ENCODE measurements at places on chromosomes 7 and 10. TPM values are rescaled to one million over a fixed set of nuclear protein-coding genes. Genes with fewer than 3 reads are reported as not detected.

Gene KLF14
- not detected for total RNA-seq

- peaks cover 11% of the 10 kb centered on the region for H3K27me3 ChIP-seq
- no peak for DNase-seq
- no peaks in the 10 kb centered on the region for H3K4me1 ChIP-seq
- H3K4me3 ChIP-seq = no peak overlapping the region
Measured at GRCh38 chr10:11097686-11098085, 80.0 kb downstream of the CELF2 start.

- H3K36me3 ChIP-seq = peaks cover 31% of the 10 kb centered on the region
- DNase-seq = peak; percentile 54
- H3K4me3 ChIP-seq = peak overlapping the region; percentile 94
- H3K4me1 ChIP-seq = peaks cover 17% of the 10 kb centered on the region
Measured at GRCh38 chr10:84138478-84139125, 707 bp upstream of the GHITM start.

DNA sequence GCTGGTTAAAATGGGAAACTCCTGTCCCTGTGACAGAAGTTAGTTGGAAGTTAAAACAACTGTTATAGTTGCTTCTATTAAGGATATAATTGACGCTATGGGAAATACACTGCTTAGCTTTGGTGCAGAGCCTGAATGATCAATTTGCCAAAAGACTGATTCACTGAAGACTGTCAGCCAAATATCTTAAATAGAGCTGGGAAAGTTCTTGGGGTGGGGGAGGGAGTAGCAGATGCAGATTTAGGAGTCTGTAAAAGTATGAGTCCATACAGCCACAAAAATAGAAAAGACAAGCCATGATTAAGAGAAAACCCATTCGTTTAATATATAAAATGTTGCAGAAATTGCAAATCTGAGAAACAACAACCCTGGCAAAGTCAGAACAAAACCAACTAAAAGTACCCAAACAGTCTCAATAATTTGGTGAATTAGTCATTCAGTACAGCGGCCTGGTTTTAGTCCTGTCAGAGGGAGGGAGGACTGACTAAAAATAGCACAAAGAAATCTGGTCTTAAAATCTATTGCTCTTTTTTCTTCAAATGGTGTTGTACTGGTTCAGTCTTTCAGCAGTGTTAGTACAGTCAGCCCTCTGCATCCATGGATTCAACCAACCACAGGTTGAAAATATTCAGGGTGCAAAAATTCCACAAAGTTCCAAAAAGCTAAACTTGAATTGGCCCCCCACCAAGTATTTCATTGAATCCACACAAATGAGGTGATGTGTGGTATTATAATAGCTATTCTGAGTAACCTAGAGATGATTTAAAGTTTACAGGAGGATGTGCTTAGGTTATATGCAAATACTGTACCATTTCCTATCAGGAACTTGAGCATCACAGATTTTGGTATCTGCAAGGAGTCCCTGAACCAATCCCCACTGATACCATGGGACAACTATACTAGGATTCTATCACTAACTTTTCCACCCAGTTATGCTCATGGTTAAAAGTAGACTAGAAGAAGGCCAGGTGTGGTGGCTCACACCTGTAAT, 30.0 kb downstream of the STK17A start:
- no peak overlapping the region for H3K4me3 ChIP-seq
- no peak overlapping the region for H3K27ac ChIP-seq
- no peaks in the 10 kb centered on the region for H3K27me3 ChIP-seq
- no peaks in the 10 kb centered on the region for H3K4me1 ChIP-seq

DNA sequence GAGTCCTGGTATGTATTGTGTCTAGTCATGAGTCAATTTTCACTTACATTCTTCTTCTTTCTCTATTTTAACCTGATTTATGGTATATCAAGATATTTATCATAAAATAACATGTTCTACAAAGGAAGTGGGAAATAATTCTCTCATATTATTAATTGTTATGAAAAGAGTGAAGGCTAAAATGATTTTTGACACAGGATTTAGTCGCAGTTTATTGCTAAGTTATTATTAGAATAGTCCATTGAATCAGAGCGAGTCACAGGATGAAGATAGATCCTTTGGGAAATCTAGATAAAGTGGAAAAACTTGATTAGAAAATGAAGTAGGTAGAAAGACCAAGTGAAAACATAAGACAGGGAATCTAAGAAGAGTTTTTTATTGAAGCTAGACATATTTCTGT, 184.3 kb upstream of the DGKB start:
- no peak overlapping the region for H3K27ac ChIP-seq
- no peak for DNase-seq
- no peaks in the 10 kb centered on the region for H3K36me3 ChIP-seq
- H3K27me3 ChIP-seq = no peaks in the 10 kb centered on the region
- H3K4me3 ChIP-seq = no peak overlapping the region
- H3K4me1 ChIP-seq = no peaks in the 10 kb centered on the region

DNA sequence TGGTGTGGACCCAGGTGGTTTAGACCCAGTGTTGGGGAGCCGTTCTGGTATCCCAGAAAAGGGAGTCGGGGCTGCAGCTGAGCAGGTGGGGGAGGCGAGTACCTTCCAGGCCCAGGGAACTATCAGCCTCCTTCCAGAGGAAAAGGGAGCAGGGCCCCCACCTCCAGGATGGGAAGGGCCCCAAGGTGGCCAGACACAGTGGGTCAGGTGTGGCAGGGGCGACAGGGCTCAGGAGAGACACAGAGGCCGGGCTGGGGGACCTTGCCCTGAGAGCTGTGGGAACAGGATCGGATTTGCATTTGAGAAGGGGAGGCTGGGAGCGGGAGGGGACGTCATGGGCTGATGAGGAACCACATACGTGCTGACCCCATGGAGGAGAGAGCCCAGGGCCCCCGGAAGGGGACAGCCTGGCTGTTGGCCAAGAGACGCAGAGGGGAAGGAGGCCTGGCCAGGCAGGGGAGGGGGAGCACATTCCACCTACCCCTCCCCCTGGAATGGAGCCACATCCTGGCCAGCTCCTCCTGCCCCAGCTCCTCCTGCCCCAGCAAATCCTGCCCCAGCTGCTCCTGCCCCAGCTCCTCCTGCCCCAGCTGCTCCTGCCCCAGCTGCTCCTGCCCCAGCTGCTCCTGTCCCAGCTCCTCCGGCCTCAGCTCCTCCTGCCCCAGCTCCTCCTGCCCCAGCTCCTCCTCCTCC, 9.7 kb upstream of the TTYH3 start:
- DNase-seq = no peak
- H3K27me3 ChIP-seq = no peaks in the 10 kb centered on the region
- no peak overlapping the region for H3K4me3 ChIP-seq
- H3K36me3 ChIP-seq = no peaks in the 10 kb centered on the region

- no peak overlapping the region for H3K4me3 ChIP-seq
- no peaks in the 10 kb centered on the region for H3K36me3 ChIP-seq
- no peaks in the 10 kb centered on the region for H3K4me1 ChIP-seq
- no peak for DNase-seq
Measured at GRCh38 chr7:122467661-122468449, 163.3 kb upstream of the FEZF1 start.
